ENCODE measurements at places on chromosomes 12 and 14. TPM values are rescaled to one million over a fixed set of nuclear protein-coding genes. Genes with fewer than 3 reads are reported as not detected.

Gene PLD4
- not detected for total RNA-seq

Gene DPY19L2
- 3.7 TPM for total RNA-seq

Gene CSRP2
- 90.2 TPM for total RNA-seq

Gene TAS2R8
- not detected for total RNA-seq

Gene INSM2
- total RNA-seq: not detected

Gene PNN
- total RNA-seq: 23.6 TPM

Gene ZNF891
- 0.44 TPM for total RNA-seq

Gene TMEM117
- total RNA-seq: 5.3 TPM
